ENCODE measurements at places on chromosomes 7 and 10. TPM values are rescaled to one million over a fixed set of nuclear protein-coding genes. Genes with fewer than 3 reads are reported as not detected.

- DNase-seq: no peak
Measured at GRCh38 chr7:5210751-5211338, 20.8 kb downstream of the WIPI2 start.

DNA sequence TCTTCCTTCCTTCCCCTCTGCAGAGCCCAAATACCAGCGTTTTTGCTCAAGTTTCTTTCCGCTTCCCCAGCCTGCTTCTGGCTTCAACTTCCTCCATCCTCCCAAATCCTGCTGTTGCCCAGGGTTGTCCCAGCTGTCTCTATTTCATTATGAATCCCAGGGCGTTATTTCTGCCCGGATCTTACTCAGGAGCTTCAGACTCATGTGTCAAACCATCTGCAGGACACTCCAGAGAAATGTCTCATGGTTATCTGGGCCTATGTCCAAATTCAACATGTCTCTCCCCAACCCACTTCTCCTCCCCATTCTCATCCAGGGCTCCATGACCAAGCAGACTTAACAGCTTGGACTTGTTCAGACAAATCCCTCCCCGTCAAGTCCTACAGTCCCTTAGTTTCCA lies 15.6 kb downstream of the ARHGAP22 start:
- DNase-seq: no peak

GRCh38 chr7:107224374-107225223 lies 55.8 kb downstream of the HBP1 start:
- no peak for DNase-seq

- DNase-seq: no peak
Measured at GRCh38 chr10:118447478-118448270, 105.5 kb upstream of the FAM204A start.

- DNase-seq: no peak
Measured at GRCh38 chr7:1710936-1711335, 40.9 kb downstream of the ELFN1 start.

DNA sequence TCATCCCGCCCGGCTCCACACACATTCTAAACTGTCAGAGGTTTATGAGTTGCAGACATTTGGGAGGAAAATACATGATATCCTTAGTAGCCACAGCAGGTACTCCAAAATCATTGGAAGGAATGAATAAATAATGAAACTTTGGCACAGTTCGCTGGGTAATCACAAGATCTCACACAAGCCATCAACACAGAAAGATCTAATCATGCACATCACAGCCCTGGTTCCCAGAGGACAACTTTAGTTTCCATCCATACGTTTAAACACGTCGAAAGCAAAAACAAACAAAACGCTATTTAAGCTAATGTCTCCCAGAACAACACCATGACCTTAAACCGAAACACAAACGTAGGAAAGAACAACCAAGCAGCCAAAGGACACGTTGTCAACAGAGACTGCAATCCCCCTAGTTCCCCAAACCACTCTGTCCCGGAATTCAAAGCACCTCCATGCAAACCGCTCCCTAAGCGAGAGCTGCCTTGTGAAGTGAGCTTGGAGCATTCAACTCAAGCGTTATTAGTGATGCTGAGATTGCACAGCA lies 12.3 kb downstream of the SVIL start:
- DNase-seq: no peak

DNA sequence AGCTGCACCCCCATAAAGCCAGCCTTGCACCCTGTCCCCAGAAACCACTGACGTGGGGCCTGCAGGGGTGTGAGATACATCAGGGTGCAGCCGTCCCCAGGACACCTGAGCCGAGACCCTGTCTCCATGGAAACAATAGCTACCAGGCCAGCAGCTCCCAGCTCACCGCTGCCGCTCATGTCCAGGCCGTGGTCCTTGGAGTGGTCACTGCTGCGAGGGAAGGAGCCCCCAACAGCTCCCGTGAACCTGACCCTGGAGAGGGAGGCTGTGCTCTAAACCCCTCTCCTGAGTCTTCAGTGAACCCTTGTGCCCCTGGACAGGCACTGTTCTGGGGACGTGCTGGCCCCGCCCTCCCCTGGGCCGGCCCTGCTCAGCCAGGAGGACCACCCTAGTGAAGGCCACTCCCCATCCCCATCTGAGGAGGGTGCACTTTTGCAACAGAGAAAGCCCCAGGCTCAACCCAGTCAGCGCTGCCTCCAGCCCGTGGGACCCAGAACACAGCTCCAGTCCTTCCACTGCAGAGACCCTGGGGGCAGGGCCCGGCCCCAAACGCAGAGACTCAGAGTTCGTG lies 19.6 kb upstream of the INPP5A start:
- no peak for DNase-seq

DNA sequence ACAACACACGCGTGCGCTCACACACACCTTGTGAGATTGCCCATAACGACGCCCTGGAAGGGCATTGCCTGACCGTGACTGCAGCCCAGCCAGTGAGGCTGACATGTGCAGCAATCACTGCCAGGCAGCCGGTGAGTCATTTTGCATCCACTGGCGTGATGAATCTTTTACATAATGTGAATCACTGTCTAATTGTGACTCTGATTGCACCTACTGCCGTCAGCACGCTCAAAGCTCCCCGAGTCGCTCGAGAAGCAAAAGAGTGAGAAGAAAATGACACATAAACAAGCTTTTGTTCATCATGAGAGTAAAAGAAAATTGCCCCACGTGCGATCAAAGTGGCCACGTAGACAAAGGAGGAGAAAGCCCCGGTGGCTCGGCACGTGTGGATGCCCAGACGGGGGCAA lies 117.4 kb upstream of the PFKP start:
- no peak for DNase-seq

- no peak for DNase-seq
Measured at GRCh38 chr10:21995557-21995956, 8.0 kb downstream of the DNAJC1 start.

- DNase-seq: no peak
Measured at GRCh38 chr10:28996947-28997551, 291.8 kb upstream of the LYZL1 start.

- no peak for DNase-seq
Measured at GRCh38 chr10:88728107-88728763, 22.2 kb downstream of the LIPK start.

BET1 gene
- total RNA-seq: 19.9 TPM

DNA sequence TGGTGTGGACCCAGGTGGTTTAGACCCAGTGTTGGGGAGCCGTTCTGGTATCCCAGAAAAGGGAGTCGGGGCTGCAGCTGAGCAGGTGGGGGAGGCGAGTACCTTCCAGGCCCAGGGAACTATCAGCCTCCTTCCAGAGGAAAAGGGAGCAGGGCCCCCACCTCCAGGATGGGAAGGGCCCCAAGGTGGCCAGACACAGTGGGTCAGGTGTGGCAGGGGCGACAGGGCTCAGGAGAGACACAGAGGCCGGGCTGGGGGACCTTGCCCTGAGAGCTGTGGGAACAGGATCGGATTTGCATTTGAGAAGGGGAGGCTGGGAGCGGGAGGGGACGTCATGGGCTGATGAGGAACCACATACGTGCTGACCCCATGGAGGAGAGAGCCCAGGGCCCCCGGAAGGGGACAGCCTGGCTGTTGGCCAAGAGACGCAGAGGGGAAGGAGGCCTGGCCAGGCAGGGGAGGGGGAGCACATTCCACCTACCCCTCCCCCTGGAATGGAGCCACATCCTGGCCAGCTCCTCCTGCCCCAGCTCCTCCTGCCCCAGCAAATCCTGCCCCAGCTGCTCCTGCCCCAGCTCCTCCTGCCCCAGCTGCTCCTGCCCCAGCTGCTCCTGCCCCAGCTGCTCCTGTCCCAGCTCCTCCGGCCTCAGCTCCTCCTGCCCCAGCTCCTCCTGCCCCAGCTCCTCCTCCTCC lies 9.7 kb upstream of the TTYH3 start:
- no peak for DNase-seq

GPR26 gene
- total RNA-seq: not detected

GRCh38 chr10:59382831-59383295 lies 20.5 kb upstream of the FAM13C start:
- no peak for DNase-seq

GRCh38 chr7:108132551-108133265 lies 2.5 kb upstream of the LAMB4 start:
- DNase-seq: no peak

- DNase-seq: no peak
Measured at GRCh38 chr7:24908166-24908565, 71.8 kb downstream of the OSBPL3 start.

GSTO2 gene
- total RNA-seq: 0.93 TPM

- no peak for DNase-seq
Measured at GRCh38 chr10:72173619-72174296, 42.1 kb upstream of the ANAPC16 start.

ZNF316 gene
- total RNA-seq: 26.5 TPM

- DNase-seq: no peak
Measured at GRCh38 chr10:19164461-19164860, 115.9 kb downstream of the MALRD1 start.

- no peak for DNase-seq
Measured at GRCh38 chr10:94997741-94998174, 59.3 kb downstream of the CYP2C9 start.

DNA sequence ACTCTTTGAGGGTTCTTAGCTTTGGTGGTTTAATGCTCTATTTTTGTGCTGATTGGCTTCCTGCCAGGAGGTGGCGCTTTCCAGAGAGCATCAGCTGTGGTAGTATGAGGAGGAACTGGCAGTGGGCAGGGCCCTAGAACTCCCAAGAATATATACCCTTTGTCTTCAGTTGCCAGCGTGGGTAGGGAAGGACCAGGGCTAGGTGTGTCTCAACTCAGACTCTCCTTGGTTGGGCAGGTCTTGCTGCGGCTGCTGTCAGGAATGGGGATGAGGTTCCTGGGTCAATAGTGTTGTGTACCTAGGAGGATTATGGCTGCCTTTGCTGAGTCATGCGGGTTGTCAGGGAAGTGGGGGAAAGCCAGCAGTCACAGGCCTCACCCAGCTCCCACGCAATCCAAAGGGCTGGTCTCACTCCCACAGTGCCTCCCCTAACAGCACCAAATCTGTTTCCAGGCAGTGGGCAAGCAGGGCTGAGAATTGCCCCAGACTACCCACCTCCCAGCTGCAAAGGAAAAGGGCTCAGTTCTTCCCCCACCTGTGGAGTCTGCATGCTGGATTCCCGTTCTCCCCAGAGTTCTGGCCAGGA lies 191.5 kb downstream of the PHTF2 start:
- no peak for DNase-seq

SMNDC1 gene
- total RNA-seq: 54.9 TPM

TMEM130 gene
- not detected for total RNA-seq

- DNase-seq: no peak
Measured at GRCh38 chr7:17020250-17020649, 138.5 kb upstream of the AGR3 start.

GRCh38 chr10:227014-227413 lies 91.8 kb downstream of the ZMYND11 start:
- DNase-seq: no peak

ELOVL3 gene
- not detected for total RNA-seq

DNA sequence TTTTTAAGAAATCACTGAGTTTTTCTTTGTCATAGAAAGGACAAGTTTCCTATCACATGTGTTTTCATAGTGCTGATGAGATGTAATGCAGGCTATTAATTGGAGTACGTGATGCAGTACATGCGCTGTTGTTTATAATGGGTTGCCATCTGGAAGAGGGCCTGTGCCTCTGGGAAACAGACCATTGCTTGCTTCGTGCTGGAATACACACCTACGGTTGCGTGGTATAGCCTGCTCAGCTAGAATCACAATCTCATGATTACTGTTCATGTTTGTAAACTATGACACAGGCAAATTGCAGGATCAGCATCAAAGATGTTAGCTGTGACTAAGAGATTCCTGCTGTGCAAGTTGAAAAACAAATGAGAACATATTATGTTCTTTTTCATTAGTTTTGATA lies 107.2 kb upstream of the STEAP1B start:
- no peak for DNase-seq

- DNase-seq: no peak
Measured at GRCh38 chr10:113045147-113046055, 95.4 kb downstream of the TCF7L2 start.

DNA sequence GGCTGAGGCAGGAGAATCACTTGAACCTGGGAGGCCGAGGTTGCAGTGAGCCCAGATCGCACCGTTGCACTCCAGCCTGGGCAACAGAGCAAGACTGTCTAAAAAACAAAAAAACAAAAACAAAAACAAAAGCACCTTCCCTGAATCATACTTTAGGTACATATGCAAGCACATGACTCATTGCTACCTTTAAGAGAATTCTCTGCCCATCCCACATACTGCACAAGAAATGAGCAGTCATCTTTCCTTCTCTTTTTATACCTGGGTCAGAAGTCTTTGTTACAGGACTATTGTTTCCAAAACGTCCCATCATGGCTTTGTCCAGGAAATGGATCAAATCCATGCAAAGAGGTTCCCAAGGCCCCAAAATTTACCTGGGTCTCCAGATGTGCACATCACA lies 21.5 kb upstream of the AKR1B10 start:
- no peak for DNase-seq

GRCh38 chr10:114713525-114714090 lies 55.5 kb upstream of the ABLIM1 start:
- DNase-seq: no peak

DNA sequence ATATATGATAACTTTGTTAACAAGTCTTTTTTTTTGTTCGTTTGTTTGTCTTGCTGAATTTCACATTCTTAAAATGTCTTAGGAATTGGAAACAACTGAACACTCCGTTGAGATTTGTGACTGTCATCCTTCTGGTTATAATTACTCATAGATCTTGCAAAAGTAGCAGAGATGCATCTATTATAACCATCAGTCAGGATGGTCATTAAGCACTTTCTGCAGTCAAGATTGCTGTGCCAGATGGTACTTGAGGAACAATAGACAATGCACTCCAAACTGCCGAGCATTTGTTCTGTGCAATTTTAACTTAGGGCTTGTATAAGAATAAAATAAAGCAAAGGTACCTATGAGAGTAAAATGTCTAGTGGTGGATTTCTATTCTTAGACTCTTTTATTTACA lies 710.1 kb upstream of the KCND2 start:
- DNase-seq: no peak

- DNase-seq: no peak
Measured at GRCh38 chr10:126081841-126082466, 185.6 kb downstream of the FANK1 start.

GRCh38 chr10:11086177-11086840 lies 68.6 kb downstream of the CELF2 start:
- no peak for DNase-seq

DNA sequence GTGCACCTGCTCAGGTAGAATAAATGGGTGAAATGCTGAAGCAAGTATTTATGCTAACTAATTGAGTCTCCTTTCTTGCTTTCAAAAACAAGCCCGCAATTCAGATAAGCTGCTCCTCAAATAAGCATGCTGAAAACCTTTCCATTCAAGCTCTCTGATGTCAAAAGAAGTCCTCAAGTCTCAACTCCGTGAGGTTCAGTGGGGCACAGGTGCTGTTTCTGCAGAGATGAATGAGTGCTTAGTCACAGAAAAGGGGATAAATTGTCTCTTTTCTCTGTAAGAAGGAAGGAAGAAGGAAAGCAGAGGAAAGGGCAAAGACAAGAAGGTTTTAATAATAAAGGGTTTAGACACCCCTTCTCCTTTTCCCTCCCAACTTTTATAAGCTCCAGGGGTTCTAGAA lies 229.8 kb upstream of the NPY start:
- DNase-seq: no peak

- DNase-seq: no peak
Measured at GRCh38 chr7:128168667-128169210, 72.3 kb upstream of the LEP start.
